Activated naive CD4-positive, alpha-beta T cell treated with anti-CD3 and anti-CD28 coated beads, Interleukin-2, amount 10 ng/mL, durations not matched to agents 7 days and 5 days (primary cell): ENCODE measurements at places on chromosomes 1 and 21.

DNA sequence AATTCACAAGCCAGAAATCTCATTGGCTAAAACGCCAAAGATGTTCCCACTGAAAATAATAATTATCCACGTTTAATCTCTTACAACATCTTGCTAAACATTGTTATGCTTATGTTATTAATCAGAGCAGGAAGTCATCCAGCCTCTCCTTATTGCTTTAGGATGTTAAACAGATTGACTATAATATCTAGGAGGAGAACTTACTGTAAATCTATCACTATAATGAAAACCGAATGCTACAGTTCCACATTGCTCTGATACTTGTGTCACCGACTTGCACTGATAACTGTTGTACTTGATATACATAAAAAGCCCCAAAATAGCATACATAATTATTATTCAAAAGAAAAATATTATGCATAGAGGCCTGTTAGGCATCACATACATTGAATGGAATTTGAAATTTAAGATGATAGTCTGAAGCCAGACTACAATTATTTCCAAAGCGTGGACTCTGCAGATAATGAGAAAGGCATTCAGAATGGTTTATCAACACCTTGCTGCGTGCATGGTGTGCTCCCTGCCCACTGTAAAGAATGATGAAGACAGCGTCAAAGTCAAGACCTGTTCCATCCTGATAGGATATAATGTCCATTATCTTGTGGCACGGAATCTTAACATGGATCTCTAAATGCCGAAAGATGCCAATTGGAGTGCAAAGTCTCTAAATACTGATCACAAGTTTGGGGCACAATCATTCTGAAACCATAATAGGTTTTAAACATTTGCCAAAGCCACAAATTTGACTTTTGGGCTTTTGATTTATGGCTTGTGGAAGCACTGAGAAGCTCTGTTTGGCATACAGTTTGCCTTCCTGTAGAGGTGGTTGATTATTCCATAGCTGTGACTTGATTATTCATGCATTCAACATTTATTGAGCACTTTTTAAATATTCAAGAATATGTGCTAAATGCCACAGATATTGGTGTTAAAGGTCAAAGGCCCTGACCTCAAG, 71.3 kb downstream of the CRB1 start:
- DNase-seq = no peak

GRCh38 chr1:53913352-53914033, 19.5 kb downstream of the DIO1 start:
- no peak for DNase-seq

DNA sequence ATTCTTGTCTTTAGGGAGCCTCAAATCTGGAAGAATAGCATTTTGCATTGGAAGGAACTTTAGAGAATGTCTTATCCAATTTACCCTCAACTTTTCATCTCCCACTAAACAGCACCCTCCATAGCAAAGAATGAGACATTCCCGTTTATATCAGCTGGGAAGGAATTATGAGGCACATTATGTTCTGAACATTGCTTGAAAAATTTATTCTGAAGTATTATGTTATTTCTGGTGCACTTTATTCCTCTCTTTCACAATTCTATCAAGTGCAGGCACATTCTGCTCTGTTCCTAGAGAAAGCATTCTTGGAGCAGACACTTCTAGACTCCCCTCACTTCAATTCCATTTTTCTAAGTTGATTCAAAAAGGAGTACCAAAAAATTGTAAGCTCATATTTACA, 147.9 kb downstream of the EDEM3 start:
- DNase-seq = no peak

GRCh38 chr21:45598666-45599065, 44.9 kb upstream of the PCBP3 start:
- no peak for DNase-seq

DNA sequence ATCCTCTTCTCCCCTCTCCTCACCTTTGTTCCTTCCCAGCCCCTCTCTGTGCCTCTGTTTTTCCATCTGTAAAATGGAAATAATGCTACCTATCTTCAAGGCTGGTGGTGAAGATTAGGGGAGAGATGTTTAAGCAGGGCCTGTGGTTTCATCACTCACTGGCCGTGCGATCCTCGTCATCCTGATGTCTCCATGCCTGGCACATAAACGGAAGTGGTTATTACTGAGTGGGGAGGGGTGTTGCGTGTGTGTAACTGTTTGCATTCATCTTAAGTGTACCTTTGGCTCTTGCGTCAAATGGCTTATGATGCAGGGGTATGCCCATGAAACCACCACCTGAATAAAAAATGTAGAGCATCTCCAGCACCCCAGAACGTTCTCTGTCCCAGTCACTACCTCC, 17.2 kb upstream of the C1QA start:
- DNase-seq = no peak

DNA sequence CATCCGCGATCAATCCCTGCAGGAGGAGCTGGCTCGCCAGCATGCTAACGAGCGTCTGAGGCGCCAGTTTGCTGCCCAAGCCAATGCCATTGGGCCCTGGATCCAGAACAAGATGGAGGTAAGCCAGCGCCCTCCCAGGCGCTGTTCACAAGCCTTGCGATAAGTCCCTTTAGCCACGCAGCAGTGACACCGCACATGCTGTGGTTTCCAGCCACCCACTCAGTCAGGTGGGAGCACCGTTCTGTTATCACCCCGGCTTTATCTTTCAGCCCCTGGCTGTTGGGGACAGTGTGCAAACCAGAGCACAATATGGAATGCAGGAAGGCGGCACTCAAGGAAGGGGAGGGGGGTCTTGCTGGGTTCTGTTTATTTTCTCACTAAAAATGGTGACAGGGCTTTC, 41.1 kb upstream of the MTR start:
- DNase-seq = no peak

- DNase-seq = no peak
Measured at GRCh38 chr1:202952818-202953217, 5.3 kb downstream of the ADIPOR1 start.

DNA sequence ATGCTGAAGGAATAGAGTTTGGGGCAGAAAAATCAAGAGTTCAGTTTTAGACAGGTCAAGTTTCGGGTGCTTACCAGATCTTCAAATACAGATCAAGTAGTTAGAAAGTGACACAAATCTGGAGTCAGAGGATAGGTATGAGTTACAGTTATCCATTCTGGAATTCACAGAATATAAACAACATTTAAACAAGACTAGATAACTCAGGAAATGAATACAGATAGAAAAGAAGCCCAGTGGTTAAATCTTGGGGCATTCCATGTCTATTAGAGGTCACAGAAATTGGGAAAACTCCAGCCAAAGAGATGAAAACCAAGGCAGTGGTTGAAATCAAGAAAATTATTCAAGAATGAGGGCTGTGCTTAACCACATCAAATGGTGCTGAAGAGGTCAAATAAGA, 187.0 kb upstream of the HP1BP3 start:
- DNase-seq = no peak

GRCh38 chr21:19320291-19320690, 916.7 kb upstream of the TMPRSS15 start:
- no peak for DNase-seq

GRCh38 chr1:212484701-212485570, 52.2 kb downstream of the NENF start:
- peak; percentile 8 for DNase-seq

- no peak for DNase-seq
Measured at GRCh38 chr1:115337633-115338456, at the start of gene NGF. Gene NGF, minus strand, starts transcription at chr1:115338249. Its CDS starts 51,454 bp downstream, at chr1:115286795.

- no peak for DNase-seq
Measured at GRCh38 chr1:112001436-112001835, 12.0 kb upstream of the KCND3 start.
